ENCODE measurements at places on chromosomes 1 and 21.

GRCh38 chr1:76677416-76678405 is 189.6 kb upstream of the ST6GALNAC5 start:
- DNase-seq = no peak

DNA sequence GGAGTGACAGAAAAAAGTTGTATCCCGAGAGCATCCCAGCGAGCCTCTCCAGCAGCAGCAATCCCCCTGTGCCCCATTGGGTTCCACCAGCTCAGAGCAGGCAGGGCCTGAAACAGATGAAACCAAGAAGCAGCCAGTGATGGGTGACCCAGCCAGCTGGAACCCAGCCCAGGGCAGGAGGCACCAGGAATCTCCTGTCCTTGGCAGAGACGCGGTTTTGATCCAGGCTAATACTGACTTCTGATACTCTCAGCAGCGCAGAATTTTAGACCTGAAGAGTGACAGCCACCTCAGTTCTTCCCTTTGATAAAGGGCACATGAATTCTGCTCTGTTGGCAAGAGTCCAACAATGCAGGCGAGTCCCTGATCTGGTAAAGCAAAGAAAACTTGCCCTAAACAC is 11.4 kb upstream of the OLIG1 start:
- DNase-seq = no peak

GRCh38 chr21:38039369-38039768 is 123.1 kb upstream of the KCNJ6 start:
- no peak for DNase-seq

DNA sequence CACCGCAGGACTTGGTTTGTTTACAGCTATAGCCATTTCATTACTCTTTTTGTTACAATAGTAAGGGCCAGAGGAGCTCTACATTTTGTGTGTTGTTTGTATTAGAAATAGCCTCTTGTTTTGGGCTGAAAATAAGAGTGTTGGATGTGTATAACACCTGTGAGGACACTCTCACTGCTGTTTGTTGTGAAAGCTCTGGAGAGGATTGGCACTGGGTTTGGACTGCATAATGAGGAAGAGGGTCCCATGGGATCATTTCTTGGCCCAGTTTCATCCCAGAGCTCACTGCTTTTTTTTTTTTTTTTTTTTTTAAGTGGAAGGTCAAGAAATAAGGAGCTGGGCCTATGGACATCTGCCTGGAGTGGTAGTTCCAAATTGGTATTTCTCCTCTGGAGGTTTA is 61.6 kb upstream of the KIAA0040 start:
- DNase-seq = no peak

DNA sequence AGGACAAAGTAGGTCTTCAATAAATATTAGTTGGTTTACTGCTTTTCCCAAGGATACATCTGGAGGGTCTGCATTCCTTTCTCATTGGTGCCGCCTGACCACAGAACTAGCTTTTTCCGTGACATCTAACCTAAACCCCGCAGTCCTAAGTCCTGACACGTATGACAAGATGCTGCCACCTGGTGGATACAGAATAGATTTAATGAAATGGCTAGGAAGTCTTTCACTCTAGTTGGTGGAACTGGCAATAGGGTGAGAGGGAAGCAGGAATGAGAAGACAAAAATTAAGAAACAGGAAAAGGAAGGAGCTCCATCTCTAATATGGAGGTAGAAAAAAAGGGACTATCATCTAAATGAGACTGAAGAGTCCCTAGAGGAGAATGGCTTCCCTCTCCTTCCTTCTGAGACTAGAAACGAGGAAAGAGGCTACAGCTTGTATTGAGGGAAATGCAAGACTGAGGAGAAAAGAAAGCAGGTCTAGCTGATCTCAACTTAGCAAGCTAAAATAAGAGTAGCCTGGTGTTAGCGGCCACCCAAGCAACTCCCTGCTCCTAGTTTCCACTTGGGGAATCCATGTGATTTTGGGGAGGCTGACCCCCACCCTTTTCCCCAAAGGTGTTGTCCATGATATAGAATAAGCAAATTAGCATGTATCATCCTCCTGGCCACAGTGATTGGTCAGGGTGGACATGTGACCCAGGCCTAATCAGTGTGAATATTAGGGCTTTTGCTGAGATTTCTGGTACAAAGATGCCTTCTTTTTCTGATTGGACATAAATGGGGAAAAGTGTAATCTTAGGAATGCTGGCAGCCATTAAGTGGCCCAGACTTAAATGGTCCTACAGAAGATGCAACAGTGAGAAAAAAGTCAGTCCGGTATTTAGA is 5.9 kb downstream of the RFX5 start:
- DNase-seq = peak; percentile 51

- peak; percentile 11 for DNase-seq
These were observed 1.6 kb downstream of the TNNI1 start for GRCh38 chr1:201419746-201420607.

DNA sequence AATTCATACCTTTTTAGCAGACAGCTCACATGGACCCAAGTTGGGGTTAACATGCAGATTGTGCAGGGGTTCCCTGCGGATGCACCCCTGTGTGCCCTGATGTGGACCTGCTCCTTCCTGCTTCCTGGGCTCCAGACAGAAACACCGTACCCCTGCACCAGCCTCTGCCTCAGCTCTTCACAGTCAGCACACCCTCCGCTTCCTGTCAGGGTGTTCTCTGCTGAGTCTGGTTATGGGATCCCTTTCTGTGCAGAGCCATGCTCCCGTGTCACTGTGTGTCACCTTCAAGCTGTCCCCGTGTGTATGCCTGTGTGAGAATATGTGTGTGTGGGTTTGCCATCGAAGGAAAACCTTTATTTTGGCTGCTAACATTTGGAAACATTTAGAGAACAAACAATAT is 48.7 kb upstream of the KCNJ15 start:
- no peak for DNase-seq

GRCh38 chr1:72375226-72375625 is 92.9 kb upstream of the NEGR1 start:
- DNase-seq = no peak

- peak; percentile 46 for DNase-seq
These were observed 324.2 kb downstream of the HLX start for GRCh38 chr1:221203224-221204054.

GRCh38 chr1:170307426-170307825 is 161.7 kb downstream of the NTMT2 start:
- DNase-seq = no peak

GRCh38 chr1:59814901-59815825 is at the start of gene HOOK1:
TSS of gene HOOK1 (plus strand) at chr1:59814949. CDS start at chr1:59815118, 169 bp downstream.
- DNase-seq = no peak

GRCh38 chr1:216310776-216311175 is 112.5 kb downstream of the USH2A start:
- DNase-seq = peak; percentile 30

DNA sequence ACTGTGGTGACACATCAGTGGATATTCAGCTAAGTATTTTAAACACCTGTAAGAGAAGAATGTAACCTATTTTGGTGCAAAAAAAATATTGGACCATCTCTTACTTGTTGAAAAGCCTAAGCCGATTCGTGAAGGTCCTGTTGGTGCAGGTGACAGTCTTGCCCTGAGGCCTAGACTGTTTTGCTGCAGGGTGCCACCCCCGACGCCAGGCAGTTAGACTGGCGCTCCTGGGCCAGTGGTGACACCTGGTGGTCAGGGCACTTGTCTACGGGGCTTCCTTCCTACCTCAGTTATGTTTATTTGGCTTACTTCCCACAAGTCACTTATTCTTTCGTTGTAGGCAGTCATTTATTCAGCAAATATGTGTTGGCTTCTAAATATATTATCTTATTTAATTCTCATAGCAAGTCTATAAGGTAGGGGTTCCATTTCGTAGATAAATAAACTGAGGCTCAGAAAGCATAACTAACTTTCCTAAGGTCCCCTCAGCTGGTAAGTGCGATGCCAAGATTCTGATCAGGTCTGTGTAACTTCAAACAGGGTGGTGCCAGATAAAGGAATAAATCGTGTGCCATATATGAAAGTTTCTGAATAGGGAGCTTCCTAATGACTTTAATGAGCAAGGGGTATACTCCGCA is 1.9 kb downstream of the EEIG2 start:
- no peak for DNase-seq

DNA sequence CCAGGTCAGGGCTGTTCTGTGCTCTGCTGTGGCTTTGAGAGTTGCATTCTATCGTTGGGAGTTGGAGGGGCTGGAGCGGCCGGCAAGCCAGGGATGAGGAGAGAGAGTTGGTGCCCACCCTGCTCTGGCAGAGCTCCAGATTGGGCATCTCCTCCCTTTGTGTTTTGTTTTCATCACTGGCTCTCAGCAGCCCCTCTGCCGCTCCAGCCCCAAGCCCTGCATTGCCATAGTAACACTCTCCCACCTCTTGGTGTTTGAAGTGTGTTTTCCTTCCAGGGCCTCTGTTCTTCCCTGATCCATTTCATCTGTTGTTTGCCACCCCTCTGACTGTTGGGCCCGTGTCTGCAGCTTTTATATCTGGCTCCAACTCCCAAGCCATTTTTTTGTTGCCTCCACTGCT is 152.7 kb downstream of the URB2 start:
- DNase-seq = no peak

GRCh38 chr1:90718411-90719329 is 1.6 kb upstream of the BARHL2 start:
- DNase-seq = no peak

- DNase-seq = no peak
These were observed 399.5 kb downstream of the LMO4 start for GRCh38 chr1:87728169-87728568.

DNA sequence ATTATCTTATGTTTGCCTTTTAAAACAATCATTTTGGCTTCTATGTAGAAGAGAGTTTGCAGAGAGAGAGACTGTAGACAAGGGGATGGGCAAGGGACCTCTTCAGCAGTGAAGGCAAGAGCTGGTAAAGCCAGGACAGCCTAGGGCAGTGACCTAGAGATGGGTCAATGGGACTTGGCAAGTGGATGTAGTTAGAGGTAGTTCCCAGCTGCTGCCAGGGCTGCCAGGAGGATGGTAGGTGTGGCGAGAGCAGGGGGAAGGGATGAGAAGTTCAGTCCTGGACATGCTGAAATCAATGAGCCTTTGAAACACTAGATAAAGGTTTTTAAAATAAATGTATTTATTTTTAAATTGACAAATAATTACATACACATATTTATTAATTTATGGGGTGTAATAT is 6.4 kb upstream of the SPRR5 start:
- DNase-seq = no peak

- DNase-seq = no peak
These were observed 6.8 kb downstream of the ODF2L start for GRCh38 chr1:86389307-86389706.

DNA sequence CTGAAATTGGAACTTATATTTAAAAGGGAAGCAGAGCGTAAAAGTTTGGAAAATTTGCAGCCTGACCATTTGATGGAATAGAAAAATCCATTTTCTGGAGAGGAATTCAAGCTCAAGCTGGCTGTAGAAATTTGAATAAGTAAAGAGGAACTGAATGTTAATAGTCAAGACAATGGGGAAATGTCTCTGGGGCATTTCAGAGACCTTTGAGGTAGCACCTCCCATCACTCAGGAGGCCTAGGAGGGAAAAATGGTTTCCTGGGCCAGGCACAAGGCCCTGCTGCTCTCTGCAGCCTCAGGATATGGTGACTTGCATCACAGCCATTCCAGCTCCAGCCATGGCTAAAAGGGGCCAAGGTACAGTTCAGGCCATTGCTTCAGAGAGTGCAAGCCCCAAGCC is 17.6 kb upstream of the TSHB start:
- DNase-seq = no peak

- peak; percentile 55 for DNase-seq
These were observed 90.8 kb upstream of the SLC2A1 start for GRCh38 chr1:43049481-43049880.

- DNase-seq = no peak
These were observed 485.6 kb downstream of the NPHP4 start for GRCh38 chr1:5506634-5507033.

DNA sequence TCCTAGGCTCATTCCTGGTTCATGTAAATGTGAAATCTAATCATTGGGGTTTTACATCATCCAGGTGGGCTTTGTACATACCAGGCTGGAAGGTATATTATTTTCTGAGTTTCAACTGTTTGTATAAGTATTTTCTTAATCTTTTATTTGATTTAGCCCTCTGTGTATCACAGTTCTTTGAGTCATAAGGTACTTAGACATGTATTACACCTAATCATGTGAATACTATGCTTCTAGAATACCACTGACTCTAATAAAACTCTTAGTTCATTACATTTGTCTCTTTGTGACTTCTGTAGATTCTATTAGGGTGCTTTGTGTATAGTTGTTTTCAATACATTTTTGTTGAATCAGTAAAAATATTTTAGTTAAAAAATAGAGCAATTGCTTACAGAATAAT is 92.8 kb downstream of the ZFYVE9 start:
- DNase-seq = no peak

GRCh38 chr1:210360852-210361477 is 32.3 kb downstream of the HHAT start:
- DNase-seq = no peak

GRCh38 chr21:45299864-45300785 is 12.4 kb upstream of the POFUT2 start:
- no peak for DNase-seq

GRCh38 chr1:27568300-27569087 is 35.5 kb downstream of the AHDC1 start:
- DNase-seq = no peak

- no peak for DNase-seq
These were observed 15.9 kb downstream of the S100A10 start for GRCh38 chr1:151977662-151978230.

Data from HS-27A (cell line).